ELF-1 (cell line): ENCODE measurements at places on chromosomes 11 and 22.

DNA sequence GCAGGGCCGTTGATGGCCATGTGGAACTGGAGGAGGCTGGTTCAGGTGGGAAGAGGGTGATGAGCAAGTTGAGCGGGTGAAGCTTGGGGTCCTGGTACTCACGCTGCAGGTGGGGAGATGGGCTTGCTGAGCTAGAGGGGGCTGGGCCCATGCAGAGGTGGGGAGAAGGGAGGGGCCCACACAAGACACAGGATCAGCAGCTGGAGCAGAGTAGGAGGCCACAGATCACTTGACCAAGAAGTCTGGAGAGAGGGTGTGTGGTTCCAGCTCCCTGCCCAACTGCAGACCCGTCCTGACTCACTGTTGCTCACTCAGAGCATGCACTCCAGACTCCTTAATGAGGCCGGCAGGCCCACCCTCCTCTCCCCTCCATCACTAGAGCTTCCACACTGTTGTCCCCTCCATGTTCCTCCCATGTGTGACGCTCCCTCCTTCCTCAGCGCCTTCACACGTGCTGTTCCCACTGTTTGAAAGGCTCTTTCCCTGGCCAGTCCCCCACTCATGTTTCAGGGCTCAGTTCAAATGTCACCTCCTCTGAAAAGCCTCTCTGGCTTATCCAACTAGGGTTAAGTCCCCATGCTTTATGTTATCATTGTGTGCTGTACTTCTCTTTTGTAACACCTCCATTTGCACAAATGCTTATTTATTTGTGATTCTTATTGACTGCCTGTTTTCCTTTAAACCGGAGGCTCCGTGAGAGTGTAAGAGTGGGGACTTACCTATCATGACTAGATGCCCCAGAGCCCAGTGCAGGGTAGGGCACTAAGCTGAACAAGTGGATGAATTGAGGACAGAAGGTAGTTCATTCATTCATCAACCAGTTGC, 2.3 kb downstream of the CCDC86 start:
- no peak for DNase-seq

DNA sequence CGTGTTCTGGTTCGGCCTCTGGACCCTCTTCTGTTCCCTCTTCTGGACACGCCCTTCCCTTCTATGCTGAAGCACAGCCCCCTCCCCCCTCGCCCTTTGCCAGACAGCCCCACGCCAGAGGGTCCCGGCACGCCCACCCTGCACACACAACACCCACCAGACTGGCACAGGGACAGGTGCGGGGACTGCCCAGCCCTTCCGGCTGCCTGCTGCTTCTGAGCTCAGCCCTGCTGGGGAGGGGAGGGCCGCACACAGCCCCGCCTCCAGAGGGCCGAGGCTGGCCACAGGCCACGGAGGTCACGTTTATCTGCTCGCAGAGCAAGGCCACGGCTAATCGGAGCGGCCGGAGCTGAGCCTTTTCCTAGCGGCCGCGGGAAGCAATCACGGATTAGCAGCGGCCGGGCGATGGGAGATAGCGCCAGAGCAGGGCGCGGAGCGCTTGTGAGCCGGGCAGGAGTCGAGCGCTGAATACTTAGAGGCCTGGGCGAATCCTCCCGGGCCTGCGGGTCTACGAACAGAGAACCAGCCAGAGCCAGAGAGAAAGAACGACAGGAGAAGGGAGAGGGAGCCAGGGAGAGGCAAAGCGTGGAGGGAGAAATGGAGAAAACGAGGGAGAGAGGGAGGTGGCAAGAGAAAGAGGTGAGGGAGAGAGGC, 21.5 kb downstream of the OTUB1 start:
- DNase-seq = peak; percentile 77

DNA sequence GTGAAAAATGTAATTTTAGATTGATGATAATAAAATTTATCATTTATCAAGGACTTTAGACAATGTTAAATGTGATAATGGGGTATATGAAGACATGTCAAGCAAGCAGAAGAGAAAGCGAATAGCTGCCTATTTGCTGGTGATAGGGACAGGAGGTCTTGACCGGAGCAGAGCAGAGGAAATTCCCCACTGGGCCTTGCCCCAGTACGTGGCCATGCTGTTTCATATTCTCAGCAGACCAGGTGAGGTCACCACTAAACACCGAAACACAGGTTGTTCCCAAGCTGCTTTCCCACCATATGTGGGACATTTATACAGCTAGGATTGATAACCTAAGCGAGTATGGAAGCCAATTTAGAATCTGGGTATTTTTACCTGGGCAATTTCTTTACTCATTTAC, 1629.6 kb downstream of the FAM181B start:
- DNase-seq = no peak

- DNase-seq = no peak
Observed at GRCh38 chr11:133305208-133305956, 226.9 kb downstream of the OPCML start.

DNA sequence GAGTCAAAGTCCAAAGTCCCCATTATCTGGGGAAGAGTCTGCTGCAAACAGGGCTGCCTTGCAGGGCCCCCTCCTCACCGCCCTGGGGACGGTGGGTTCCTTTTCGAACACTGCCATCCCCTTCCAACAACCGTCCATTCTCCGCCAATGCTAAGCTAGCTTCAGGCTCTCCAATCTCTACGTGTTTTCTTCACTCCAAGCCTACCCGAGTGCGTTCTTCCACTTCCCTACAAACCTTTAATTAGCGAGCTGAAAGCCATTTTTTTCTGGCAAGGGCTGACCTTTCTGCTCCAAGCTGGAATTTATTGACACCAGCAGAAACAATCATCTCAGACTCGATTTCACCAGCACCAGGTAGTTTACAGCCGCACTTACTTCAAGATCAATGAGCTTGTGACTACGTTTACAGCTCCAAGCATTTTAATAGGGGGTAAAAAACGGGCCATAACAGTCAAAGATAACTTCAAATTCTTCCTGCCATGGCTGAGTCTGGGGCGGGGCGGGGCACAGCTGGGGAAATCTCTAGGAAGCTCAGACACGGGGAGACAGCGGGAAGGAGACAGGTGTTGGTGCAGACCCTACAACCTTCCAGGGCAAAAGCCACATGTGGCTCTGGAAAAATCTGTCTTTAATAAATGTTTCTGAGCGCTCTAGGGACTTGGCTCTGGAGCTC, 82.2 kb downstream of the PHF21B start:
- no peak for DNase-seq

DNA sequence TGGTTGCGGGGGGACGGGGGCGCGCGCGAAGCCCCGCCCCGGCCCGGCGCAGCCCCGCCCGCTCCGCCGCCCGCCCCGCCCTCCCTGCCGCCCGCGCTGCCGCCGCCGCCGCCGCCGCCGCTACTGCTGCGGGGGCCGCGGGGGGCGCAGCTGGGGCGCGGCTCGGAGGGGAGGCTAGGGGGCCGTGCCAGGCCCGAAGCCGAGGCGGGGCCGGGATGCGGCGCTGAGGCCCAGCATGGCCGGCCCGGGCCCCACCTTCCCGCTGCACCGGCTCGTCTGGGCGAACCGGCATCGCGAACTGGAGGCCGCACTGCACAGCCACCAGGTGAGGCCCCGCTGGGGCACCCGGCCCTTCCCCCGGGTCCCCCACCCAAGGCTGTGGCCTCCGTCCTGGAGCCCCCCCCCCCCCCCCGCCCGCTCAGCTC, at the start of gene ANKRD13D:
Gene ANKRD13D (plus strand): TSS at position 78 of the 425 bp plus-strand sequence. CDS start 158 bp downstream, at position 236.
- DNase-seq = no peak

GRCh38 chr22:17241576-17242330, 22.5 kb upstream of the ADA2 start:
- no peak for DNase-seq

- DNase-seq = peak; percentile 64
Observed at GRCh38 chr11:47411884-47412746, 3.7 kb downstream of the SLC39A13 start.

DNA sequence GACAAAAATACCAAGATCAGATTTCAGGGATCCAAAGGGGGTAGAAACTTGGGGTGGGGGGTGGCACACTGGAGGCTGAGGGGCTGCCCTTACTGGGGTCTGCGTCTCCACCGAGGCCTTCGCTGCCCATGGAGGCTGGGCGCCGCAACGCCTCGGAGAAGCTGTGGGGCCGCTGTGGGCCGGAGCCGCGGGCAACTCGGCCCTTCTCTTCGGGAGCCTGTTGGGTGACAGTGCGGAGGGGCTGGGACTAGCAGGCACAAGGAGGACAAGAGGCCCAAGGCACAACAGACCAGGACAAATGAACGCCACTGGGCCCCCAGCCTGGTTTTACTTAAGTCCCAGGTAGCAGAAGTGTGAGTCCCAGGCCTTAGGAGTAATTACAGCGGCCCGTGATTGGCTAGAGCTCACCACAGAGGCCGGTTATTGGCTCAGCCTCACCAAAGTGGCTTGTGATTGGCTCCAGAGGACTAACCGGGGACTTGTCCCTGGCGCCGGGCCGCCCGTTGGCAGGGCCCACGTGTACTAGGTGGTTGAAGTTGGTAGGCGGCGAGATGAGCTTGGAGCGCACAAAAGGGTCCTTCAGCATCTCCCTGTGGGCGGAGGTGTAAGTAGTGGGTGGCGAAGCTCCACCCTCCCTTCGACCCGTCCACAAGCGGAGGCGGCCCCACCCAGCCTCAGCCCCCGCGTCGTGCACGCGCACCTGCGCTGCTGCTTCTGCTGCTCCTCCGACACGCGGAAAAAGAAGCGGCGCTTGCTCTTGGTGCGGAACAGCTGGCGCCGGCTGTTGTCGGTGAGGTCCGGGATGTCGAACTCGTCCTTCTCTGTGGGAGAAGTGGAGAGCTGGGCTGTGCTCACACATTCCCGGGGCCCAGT, 16.5 kb upstream of the MEN1 start:
- peak; percentile 24 for DNase-seq

- no peak for DNase-seq
Observed at GRCh38 chr11:78140392-78141077, 1.1 kb upstream of the ALG8 start.

- DNase-seq = no peak
Observed at GRCh38 chr22:46595545-46595944, 24.6 kb upstream of the GRAMD4 start.

- no peak for DNase-seq
Observed at GRCh38 chr11:86118253-86118652, 49.4 kb upstream of the PICALM start.

DNA sequence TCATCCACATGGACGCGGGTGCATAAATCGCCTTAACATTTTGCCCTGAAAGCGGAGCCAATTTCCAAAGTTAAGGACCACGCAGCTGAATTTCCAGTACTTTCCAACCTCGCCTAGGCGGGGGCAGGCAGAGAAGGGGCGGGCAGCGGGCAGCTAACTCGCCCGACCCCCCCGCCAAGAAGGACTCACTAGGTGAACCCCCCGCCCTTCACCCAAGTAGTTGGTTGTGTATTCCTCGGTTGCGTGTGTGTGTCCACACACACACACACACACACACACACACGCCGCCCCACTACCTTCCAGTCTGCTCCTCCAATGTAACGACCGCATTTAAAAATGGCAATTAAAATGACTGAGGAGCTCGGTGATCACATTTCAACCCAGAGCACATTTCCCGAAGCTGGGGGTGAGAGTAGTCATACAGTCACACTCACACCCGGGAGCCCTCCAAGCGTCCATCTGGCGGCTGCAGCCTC, 1.4 kb downstream of the TENM4 start:
- DNase-seq = no peak
